ENCODE measurements at places on chromosomes 4 and X.

GRCh38 chrX:140701480-140701879 is 8.1 kb upstream of the LINC00632 start:
- DNase-seq: peak; percentile 6

DNA sequence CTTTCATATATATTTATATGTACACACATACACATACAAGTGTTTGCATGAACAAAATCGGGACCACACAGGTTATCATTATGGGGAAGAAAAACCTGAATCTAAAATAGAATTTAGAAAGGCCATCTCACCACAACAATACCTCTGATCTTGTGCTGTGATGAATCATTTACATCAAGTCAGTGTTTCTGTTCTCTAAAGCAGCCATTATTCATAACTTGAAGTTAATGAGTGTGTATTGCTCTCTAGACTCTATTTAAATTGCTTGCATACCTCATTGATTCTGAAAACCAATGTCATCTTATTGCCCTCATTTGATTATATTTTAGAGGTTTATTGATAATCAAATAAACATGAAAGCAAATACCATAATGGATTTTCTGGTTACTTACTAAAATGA is 71.6 kb downstream of the FAM114A1 start:
- DNase-seq: no peak

- peak; percentile 61 for DNase-seq
Measured at GRCh38 chr4:145061318-145061920, 36.6 kb downstream of the ANAPC10 start.

DNA sequence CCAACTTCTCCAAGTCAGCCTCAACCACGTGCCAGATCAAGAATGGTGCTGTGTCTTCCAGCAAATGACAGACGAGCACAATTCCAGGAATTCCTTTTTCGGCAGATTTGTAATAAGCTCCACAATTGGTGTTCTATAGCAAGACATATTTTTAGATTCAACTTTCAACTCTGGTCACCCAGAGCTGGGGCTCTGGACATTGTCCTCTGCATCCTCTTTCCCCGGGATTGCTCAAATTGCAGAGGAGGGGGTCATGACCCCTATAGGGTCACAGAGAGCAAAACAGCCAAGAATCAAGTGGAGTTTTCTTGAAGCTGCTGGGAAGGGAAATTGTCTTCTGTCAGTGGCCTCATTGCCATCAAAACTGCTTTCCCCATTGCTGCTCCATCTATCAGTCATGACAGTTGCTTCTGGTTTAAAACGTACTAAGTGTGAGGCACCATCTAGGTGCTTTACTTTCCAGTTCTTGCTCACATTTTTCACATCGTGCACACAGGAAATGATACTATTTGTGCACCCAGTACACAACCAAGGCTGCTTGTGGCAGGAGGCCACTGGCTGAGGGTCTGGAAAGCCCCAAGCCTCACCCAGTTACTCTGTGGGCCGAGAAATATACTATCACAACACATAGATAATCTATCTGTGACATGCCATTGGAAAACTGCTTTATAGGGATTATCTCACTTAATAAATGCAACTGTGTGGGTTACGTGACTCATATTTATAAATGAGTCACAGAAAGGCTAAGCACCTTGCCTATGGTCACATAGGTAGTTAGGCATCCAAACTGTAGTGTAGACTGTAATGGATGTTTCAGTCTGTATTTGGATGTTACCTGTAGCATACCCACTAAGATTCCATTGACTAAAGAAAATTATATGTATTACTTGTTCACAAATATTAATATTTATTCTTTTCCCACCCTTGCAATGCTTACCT is 91.7 kb upstream of the PHOX2B start:
- DNase-seq: no peak

- no peak for DNase-seq
Measured at GRCh38 chr4:76704133-76704881, 193.6 kb downstream of the SOWAHB start.

GRCh38 chrX:11210415-11210801 is 82.8 kb upstream of the AMELX start:
- DNase-seq: no peak

DNA sequence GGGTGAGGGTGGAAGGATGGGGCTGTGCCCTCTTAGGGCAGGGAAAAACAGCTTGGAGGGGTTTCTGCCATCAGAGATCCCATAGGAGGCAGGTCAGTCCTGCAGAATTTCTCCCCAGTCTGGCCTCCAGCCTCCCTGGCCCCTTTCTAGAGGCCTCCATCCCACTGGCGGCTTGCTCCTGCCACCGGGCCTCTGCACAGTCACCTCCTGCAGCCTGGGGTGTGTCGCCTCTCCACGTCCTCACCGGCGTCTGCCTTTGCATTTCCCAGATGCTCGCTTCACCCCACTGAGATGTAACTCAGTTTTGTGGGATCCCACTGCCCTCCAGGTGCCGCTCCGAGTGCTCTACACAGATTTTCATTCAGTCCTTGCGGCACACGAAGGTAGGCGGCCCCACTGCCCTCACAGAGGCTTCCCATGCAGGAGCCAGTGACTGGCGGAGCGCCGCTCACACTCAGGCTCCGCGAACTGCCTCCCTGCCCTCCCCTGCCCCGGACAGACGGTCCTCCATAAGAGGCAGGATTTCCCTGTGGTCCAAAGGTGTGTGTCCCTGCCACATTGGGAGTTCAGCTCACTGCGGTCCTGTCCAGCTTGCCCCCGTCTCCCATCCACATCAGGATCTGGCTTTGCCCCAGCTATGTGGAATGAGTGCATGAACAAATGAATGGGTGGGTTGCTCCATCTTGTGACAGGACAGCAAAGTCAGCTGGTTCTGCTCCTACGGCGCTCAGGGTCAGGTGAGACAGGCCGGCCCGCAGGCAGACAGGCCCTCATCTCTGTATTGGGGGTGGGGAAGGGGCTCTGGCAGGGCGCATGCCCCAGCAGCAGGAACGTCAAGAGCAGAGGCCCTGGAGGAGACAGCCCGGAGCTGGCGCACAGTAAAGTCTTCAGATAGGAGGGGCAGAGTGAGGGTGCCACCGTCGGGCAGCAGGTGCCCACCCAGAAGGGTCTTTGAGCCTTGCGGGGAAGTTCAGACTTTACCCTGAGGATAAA is 2.7 kb upstream of the TMEM271 start:
- DNase-seq: no peak

GRCh38 chr4:4595252-4595651 is 53.4 kb upstream of the STX18 start:
- no peak for DNase-seq

GRCh38 chrX:48683411-48683982 is at the start of gene WAS:
WAS (plus strand) TSS chrX:48683799; CDS start chrX:48683854, 55 bp downstream.
- no peak for DNase-seq

GRCh38 chr4:829291-829690 is 3.4 kb upstream of the CPLX1 start:
- no peak for DNase-seq

DNA sequence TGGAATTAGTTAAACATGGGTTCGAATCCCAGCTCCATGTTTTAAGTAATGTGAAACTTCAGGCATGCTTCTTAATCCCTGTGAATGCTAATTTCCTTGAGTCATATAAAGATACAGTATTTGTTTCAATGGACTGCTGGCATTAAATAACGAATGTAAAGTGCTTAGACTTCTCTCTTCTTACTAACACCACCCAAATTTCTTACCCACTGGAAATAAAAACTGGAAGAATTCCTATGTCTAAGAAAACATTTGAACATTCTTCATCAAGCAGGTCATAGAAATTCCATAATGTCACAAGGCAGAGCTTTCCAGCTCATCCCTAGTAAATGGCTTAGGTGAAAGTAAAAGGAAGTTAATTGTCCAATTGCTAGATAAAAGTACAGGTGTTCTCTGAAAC is 172.5 kb downstream of the ANK2 start:
- DNase-seq: peak; percentile 2

GRCh38 chr4:143360838-143361625 is 24.4 kb downstream of the GAB1 start:
- no peak for DNase-seq

- DNase-seq: no peak
Measured at GRCh38 chr4:125013891-125014290, 300.9 kb upstream of the FAT4 start.

GRCh38 chrX:318739-319578 is at the start of gene GTPBP6:
GTPBP6 (minus strand) TSS chrX:318796; CDS start chrX:318787, 9 bp downstream.
- peak; percentile 99 for DNase-seq

DNA sequence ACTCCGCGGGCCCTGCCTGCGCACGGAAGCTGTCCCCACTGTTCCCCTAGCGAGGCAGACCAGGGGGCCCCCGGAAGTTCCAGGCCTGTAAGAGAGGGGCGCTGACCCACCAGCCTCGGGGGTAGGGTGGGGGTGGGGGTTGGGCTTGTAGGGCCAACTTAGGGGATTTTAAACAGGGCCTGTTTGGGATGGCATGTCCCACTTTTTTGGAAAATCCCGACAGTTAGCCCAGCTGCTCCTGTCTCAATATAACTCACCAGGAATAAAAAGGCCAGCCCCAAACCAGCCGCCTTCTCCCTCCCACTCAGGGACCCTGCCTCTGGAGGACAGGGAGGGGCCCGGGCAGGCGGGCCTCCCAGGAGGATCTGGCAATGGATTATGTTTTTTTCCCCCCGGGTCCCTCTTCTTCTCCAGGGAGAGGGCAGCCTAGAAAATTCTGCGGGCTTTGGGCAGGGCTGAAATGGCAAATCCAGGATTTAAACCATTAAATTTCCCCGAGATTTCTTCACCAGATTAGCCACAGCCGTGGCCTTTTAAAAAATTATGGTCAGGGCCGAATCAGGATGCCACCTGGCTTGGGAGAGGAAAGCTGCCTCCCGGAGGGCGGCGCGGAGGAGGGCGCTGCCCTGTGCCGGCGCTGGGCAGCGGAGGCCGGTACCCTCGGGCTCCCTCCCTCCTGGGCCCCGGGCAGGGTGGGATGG is 957 bp downstream of the PPP2R2C start:
- DNase-seq: no peak

DNA sequence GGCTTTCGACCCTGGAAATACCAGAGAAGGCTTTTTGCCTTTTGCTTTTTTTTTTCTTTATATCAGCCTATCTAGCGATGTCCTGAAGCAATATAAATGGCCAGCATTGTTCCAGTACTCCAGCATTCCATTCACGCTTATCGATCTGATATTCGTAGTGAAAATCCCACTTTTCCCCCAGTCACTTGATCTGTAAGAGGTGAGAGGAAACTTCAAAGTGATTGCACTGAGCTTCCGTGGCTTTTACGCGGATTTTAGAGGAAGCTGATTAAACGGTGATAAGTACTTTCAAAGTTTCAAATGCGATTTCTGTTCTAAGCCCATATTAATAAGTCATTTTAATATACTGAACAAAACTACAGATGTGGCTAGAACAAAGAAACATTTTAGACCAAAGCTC is 725.5 kb downstream of the TRIML1 start:
- DNase-seq: no peak

DNA sequence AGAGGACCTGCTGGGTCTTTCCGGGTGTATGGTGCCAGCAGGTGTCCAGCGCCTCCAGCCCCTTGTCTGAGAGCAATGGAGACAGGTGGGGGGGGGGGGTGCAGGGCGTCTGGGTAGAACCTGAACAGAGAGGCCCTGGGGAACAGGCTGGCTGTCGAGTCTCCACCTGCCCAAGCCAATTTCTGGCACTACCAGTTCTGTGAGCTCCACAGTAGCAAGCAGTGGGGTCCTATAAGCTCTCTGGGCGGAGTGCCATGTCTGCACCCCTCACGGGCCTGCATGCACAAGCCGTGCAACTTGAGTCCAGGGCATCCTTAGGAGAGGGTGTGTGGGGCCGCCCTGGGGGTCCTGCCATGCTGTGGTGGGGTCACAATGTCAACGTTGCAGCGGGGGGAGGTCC is 10.1 kb upstream of the FGFR3 start:
- no peak for DNase-seq

DNA sequence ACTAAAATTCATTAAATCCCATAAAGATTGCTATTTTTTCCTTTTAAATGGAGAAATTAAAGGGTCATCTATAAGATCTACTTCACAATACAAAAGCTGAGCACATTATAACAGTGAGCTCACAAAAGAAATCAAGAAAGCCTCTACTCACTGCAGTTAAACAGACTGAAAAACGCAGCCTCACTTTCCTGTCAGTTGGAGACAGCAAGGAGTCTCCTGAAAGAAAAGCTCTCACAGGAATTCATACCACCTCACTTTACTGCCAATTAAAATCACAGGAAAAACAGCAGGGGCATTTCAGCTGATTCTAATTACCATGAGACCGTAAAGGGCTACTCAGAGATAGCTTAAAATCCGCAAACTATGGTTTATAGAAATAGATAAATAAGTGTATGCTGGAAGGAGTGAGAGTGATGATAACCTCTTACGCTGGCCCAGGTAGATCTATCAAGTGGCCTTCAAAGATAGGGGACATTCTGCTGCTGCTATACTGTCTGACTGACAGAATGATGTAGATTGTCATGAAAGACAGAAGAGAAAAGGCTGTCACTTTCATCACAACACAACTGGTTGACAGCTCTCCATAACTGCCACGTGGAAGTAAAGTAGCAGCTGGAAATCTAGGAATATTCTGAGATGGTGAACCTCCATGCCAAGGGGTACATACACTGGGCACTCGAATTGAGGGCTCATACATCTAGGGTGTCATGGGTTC is 1333.7 kb upstream of the DIAPH2 start:
- DNase-seq: no peak

DNA sequence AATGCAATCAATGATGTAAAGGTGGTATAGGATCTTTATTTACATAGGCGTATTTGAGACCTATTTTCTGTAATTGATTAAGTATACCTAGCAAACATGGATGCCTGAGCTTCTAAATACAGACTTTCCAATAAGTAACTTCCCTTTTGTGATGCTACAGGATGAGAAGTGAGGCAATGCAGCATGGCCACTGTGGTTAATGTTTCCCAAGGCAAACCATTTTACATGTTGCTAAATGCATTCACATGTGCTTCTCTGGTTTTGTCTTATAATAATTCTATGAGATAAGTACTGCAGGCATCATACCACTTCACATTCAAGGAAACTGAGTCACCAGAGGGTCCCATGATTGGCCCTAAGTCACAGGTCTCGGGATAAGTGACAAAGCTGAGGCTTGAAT is 35.7 kb upstream of the NKX3-2 start:
- DNase-seq: no peak

- DNase-seq: peak; percentile 74
Measured at GRCh38 chr4:53816561-53816960, 225.3 kb upstream of the LNX1 start.

DNA sequence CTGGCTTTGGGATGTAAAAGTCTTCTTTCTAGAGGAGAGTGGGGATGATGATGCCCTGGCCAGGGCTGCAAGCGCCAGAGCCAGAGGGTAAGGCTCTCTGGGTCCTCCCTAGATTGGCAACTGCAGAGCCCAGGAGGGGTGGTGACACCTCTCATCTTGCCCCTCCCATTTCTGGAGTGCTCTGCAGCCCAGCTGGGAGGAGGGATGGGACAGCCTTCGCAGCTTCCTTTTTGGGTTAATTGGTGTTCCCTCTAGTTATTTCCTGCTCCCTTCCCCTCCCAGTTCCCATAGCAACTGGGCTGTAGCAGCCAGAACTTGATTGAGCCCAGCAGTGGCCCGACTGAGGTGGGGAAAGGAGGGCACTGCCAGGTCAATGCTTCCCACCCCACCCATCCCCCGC is 19.2 kb downstream of the NALF2 start:
- no peak for DNase-seq

DNA sequence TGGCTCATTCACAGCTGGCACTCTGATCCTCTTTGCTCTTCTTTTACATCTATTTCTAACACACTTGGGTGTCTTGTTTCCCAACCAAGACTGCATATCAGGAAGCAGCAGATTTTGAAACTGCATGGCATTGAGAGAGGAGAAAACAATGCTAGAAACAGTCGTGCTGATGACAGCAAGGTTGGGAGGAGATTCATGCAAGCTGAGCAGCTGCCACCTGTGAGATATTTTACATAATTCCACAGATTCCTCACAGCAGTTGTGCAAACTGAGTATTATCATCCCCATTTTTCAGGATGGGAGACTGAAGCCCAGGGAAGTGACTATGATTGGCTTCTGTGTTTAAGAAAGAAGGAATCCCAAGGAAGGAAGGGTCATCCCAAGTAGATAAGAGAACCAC is 105.0 kb downstream of the SLC2A9 start:
- DNase-seq: no peak

Data from amniotic epithelial cell (primary cell).